ENCODE measurements at places on chromosomes 5 and 9.

DNA sequence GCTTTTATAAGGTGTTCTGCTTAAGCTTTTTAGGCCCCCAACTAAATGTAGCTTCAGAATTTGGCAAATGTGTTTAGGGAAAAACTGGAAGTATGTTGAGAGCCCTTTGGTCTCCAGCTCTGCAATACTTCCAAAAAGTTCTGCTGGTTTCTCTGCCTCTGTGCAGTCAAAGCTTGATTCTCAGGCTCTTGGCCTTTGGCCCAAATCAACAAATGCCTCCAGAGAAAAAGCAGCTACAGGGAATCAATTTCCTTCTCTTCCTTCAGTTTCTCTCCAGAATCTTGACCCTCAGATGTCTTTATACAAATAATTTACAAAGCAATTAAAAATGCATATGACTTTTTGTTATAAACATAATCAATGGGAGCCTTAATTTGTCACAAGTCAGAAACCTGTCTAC is 235.7 kb downstream of the COMMD10 start:
- no peak for DNase-seq

- no peak for DNase-seq
Measured at GRCh38 chr9:36208521-36209253, 18.0 kb downstream of the CLTA start.

- DNase-seq: no peak
Measured at GRCh38 chr9:6150483-6150882, 65.1 kb upstream of the IL33 start.

- no peak for DNase-seq
Measured at GRCh38 chr5:149810856-149811255, 80.7 kb downstream of the PPARGC1B start.

DNA sequence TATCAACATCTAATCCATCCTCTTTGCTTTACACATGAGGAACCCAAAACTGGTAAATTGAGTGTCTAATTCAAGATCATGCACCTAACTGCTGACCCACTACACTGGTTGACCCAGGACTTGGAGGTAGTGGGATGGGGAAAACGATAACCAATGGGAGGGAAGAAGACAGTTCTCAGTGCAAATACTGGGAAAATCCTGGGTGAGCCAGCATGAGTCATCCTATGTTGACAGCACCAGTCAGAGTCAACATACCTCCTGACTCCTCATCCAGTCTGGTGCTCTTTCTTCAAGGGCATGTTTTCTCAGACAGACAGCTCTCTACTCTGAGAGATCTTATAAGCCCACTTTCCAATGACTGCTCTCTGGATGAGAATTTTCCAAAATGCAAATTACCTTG is 232.8 kb upstream of the PTGER4 start:
- no peak for DNase-seq

DNA sequence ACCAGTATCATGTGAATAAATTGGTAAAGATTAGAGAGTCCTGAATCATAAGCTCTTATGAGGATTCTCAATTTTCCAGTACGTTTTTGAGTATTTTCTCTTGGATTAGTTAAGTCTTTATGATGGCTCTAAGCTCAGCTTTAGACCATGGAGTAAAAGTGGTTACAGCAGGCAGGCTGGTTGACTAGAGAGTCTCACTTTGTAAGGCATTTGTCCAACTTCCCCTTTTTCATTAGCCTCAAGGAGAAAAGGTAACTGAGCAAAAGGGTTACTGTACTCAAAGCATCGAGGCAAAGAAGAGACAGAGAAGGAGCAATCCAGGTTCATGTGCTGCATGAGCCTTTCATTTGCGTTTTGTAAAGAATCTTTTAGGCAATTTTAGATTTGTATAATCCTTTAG is 8.5 kb downstream of the NOP16 start:
- no peak for DNase-seq

DNA sequence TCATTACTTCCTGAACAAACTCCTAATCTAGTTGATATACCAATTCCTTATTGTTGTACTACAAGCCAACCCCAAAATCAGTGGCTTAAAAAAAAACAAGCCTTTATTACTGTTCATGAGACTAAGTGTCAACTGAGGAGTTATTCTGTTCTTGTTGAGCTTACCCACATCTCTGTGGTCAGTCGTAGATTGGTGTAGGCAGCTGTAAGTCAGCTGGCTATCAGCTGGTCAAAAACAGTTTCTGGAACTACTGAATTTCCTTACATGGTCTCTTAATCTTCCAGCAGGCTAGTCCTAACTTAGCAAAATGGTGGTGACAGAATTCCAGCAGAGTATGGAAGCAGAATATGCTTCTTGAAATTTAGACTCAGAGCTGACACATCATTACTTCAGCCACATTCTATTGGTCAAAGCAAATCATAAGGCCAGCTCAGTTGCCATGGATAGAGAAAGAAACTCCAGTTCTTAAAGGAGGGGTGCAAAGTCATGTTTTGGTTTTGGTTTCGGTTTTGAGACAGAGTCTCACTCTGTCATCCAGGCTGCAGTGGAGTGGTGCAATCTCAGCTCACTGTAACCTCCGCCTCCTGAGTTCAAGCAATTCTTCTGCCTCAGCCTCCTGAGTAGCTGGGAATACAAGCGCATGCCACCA is 386.1 kb upstream of the MPDZ start:
- DNase-seq: no peak

DNA sequence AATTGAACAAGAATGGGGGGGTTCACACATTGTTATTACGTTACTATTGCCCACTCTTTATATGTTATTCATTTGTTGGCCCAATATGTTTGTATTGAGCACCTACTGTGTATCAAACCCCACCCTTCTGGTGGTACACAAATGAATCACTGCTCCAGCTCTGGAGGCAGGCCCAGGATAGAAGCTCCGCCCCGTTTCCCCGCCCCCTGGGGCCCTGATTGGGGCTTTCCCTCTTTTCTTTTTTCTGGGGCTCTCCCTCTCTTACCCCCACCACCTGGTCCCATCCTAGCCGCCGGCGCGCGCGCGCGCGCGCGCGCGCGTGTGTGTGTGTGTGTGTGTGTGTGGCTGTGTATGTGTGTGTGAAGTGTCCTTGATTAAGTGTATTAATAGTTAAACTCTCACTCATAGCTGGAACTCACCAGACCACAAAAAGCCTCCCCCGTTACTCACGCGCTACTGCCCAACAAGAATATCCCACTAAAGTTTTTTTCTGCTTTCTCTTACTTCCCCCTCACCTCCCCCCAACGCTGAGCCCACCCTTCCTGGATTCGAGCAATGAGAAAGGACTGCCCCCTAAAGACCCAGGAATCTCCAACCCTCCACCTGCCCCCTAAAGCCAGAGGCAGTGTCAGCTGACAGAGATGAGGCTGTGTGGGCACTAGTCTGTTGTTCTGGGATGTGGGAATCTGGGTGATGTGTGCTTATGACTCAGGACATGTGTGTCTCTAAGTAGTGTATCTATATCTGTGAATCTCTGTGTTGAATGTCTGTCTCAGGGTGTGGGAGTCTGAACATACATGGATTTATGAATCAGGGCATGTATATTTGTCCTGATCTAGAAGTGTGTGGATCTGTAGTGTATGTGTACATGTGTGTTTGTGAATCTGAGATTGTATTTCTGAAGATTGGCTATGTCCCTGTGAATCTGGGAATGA is 4.0 kb downstream of the CXXC5 start:
- DNase-seq: peak; percentile 80

GRCh38 chr5:111234125-111234524 is 9.9 kb downstream of the CAMK4 start:
- no peak for DNase-seq

DNA sequence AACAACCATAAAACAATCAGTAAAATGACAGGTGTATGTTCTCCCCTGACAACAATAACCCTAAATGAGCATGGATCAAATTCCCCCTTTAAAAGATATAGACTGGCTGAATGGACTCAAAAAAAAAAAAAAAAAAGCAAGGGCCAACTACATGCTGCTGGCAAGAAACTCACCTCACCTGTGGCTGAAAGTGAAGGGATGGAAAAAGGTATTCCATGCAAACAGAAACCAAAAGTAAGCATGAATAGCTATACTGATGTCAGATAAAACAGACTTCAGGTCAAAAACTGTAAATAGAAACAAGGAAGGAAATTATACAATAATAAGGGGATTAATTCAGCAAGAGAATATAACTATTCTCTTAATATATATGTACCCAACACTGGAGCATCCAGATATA is 54.2 kb upstream of the SSBP2 start:
- DNase-seq: no peak

- DNase-seq: no peak
Measured at GRCh38 chr5:134249469-134250379, 23.9 kb upstream of the PPP2CA start.

GRCh38 chr9:77773381-77773780 is 125.3 kb upstream of the GNA14 start:
- no peak for DNase-seq

GRCh38 chr5:124995421-124995820 is 249.0 kb upstream of the ZNF608 start:
- DNase-seq: no peak

GRCh38 chr5:180646289-180646962 is 3.0 kb downstream of the FLT4 start:
- DNase-seq: no peak

- no peak for DNase-seq
Measured at GRCh38 chr5:40464511-40464910, 215.2 kb upstream of the PTGER4 start.

Data from stimulated activated effector memory CD8-positive, alpha-beta T cell treated with anti-CD3 and anti-CD28 coated beads, Interleukin-12 subunit alpha, Interleukin-12 subunit beta, amount 100 ng/mL, for 72 hours (primary cell).